NK-92 treated with Interleukin-12 subunit alpha and Interleukin-12 subunit beta, amount 100 ng/mL, for 24 hours (cell line): ENCODE measurements at places on chromosomes 13 and 19.

DNA sequence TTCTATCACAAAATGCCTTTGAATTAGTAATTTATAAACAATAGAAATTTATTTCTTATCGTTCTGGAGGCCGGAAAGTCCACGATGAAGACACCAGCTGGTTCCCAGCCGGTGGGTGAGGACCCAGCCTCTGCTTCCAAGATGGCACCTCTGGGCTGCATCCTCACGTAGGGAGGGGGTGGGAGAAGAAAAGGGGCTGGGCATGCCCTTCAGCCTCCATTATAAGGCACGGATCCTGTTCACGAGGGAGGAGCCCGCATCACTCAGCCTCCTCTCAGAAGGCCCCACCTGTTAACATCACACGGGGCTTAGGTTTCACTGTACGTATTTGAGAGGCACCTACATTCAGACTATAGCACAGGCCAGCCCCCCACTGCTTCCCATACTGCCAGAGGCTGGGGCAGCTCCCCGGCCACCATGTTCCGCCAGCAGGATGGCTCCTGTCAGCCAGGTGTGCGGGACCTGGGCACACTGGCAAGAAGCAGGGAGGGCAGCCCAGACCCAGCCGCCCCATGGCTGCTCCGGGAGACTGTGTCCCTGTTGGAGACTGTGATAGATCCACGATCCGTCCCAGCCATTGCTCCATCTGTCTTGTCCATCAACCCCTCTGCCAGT, 131.6 kb downstream of the SOX1 start:
- no peak for DNase-seq

DNA sequence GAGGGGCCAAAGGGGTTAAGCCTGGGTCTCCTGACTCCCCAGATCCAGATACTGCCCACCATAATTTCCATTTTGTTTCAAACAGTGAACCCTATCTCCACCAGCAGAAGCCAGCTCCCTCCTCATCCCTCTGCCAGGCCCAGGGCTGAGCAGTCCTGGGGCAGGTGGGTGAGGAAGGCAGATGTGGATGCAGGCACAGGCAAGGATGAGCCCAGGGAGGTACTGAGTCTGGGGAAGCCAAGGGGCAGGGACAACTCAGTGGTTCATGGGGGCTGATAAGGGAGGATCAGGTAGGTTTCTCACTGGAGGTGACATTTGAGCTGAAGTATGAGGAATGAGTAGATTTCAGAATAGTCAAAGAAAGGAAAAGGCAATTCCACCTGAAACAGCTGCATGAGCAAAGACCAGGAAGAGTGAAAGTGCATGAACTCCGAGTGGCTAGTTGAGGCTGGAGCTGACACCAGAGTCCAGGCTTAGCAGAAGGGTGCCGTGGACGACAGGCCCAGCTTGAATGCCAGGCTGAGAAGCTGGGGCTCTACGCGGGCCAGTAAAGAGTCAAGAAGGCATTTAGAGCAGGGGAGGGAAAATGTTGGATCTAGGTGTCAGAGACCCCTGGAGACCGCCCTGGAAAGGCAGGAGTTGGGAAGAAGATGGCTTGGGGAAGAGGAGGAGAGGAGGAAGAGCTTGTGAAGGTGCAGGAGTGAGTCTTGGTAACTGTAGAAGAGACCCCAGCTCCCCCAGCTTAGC, 10.3 kb downstream of the CIC start:
- no peak for DNase-seq

DNA sequence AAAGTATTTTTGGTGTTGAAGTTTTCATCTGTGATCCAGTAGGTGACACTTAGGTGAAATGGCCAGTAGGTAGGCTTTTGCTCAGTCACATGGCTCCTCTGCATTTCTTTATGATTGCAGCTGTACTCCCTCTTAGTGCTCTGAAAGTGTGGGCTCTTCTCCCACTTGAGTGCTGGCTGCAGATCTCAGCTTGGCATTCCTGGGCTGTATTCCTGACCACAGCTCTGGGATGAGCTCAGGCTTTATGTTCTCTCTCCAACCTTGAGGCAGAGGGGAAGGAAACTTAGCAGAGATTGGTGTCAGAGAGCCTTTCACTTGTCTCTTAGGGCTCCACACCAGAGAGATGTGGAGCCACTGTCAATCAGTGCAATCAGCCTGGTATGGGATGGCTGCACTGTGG, 254.3 kb downstream of the NDFIP2 start:
- no peak for DNase-seq

GRCh38 chr19:41597600-41598041, 21.7 kb downstream of the CEACAM21 start:
- DNase-seq: peak; percentile 40

DNA sequence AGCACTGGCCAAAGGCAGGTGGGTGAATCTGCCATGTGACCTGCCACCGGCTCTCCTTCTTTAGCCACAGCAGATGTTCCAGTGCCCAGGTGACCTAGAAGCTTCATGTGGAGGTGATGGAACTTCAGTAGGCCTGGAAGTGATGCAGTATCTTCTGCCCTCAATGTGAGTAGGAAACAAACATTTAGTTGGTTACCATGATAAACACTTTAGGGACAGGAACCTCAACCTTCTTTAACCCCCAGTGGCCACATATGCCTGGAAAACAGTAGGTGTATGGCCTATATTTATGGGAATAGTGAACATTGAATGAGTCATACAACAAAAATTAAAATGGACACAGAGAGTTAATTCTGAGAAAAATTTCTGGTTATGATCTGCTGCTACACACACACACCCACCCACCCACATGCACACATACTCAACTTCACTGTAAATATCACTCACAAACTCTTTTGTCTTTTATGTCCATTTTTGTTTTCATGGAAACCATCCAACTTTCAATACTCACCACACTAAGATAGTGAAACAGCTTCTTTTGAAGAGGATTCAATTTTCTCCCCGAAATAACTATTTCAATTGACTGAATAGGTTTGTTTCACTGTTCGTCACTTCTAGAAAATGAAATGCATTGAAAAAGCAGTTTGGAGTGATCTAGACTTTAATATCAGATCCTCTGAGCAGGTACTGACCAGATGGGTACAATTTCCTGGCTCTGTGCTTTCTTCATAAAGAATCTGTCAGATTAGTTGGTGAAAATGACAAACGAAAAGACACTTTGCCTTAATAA, 97.3 kb downstream of the STARD13 start:
- no peak for DNase-seq

GRCh38 chr13:49908637-49909036, 27.5 kb downstream of the SPRYD7 start:
- no peak for DNase-seq

GRCh38 chr19:1455002-1455335, 5.0 kb downstream of the APC2 start:
- no peak for DNase-seq

GRCh38 chr19:18287836-18288772, 6.7 kb upstream of the JUND start:
- DNase-seq: no peak

- no peak for DNase-seq
Observed at GRCh38 chr13:106492588-106493475, 42.6 kb downstream of the EFNB2 start.
